ENCODE measurements at places on chromosomes 1 and 21. TPM values are rescaled to one million over a fixed set of nuclear protein-coding genes. Genes with fewer than 3 reads are reported as not detected.

Gene YBX1
- 667 TPM for total RNA-seq

Gene GPR25
- not detected for total RNA-seq

Gene WNT4
- not detected for total RNA-seq

Gene FMO5
- total RNA-seq: 0.72 TPM

Gene PTGFRN
- total RNA-seq: 156 TPM

Gene DCST1
- total RNA-seq: not detected

Measured in cardiac atrium fibroblast (primary cell).